ENCODE measurements at places on chromosomes 13 and 19. TPM values are rescaled to one million over a fixed set of nuclear protein-coding genes. Genes with fewer than 3 reads are reported as not detected.
A peak's percentile ranks its signal among the peaks of the same experiment; 100 is the strongest.

DNA sequence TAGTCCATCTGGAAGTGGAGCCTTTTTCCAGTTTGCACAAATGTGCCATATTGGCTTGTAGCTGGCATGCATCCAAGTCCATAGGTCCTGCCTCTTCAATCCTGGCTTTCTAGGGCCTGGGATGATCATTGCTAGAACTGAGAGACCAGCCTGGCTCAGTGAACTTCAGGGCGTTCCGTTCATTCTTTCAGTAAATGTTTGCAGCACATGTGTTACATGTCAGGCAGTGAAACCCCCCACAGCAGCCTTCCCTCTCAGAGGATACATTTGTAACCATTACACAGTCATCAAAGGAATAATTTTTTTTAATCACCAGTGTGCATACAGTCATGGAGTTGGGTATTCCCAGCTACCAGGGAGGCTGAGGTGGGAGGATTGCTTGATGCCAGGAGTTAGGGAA is 9.7 kb downstream of the FUT2 start:
- no peak for DNase-seq

DNA sequence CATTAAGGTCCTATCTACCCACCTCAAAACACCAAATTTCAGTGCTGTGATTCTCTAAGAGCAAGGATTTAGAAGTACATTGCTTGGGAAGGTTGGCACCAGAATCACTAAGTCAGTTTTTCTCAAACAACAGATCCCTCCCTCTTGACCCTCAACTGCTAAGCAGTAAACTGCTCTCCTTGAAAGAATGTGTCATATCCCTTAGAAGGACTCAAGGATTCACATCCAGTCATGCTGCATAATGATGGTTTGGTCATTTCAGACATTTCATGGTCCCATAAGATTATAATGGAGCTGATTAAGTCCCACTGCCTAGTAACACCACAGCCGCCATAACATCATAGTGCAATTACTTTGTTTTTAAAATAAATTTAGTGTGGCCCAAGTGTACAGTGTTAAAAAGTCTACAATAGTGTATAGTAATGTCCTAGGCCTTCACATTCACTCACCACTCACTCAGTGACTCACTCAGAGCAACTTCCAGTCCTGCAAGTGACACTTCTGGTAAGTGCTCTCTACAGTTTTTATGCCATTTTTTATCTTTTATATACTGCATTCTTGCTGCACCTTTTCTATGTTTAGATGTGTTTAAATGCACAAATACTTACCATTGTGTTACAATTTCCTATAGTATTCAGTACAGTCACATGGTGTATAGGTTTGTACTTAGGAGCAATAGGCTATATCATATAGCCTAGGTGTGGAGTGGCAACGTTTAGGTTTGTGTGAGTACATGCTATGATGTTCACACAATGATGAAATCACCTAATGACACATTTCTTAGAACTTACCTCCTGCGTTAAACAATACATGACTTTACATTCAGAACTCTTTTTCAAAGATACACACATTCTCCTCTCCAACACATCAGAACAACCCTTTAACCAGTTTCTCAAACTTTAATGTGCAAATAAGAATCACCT is 15.7 kb upstream of the CCDC169 start:
- DNase-seq = no peak

DNA sequence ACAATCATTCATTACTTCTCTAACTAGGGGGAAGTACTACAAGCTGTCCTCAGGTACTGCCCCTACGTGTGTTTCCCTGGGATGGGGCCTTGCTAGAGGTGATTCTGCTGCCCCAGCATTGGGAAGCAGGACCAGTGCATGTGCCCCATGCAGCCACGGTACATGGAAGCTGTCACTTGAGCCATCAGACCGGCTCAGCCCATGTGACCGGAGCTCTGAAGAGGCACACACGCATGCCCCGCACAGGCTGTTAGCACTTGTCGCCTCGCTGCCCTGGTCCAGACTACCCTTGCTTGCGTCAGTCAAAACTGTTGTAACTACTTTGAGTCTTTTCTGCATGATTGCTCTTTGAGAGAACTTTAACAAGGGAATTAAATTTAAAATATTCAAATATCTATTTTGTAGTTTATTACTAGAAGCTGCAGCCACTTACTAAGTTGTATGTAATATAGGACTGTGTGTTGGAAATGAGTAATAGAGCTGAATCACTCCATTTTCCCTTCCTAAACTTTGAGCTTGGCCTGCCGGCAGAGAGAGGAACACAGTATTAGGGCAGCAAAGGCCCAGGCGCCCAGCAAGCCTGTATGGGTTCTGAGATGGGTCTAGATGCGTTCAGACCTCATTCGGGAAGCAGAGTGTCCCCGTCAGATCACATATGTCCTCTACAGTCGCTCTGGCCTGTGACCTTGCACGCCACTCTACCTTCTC is 42.2 kb downstream of the DHRS12 start:
- peak; percentile 96 for DNase-seq

GRCh38 chr13:40596484-40596883 is 70.0 kb downstream of the FOXO1 start:
- no peak for DNase-seq

- DNase-seq = peak; percentile 21
Observed at GRCh38 chr13:76014406-76015318, 378.5 kb downstream of the LMO7 start.

Gene VSIG10L
- 0.56 TPM for total RNA-seq

Measured in thyroid gland (tissue), 4 donors.